ENCODE measurements at places on chromosomes 5 and 9. TPM values are rescaled to one million over a fixed set of nuclear protein-coding genes. Genes with fewer than 3 reads are reported as not detected.

The CYLC2 gene
- total RNA-seq: not detected

The ORM2 gene
- total RNA-seq: not detected

The ENTREP1 gene
- 0.38 TPM for total RNA-seq

The PCDHA12 gene
- 0.28 TPM for total RNA-seq

The PCDHGA12 gene
- 14.7 TPM for total RNA-seq

The ACSL6 gene
- under 0.01 TPM for total RNA-seq

The NSG2 gene
- under 0.01 TPM for total RNA-seq

The SPATA31C1 gene
- total RNA-seq: not detected

The GPBP1 gene
- total RNA-seq: 62.3 TPM

The IFT74 gene
- 17.8 TPM for total RNA-seq

The CCDC183 gene
- total RNA-seq: under 0.01 TPM

The P4HA2 gene
- 201 TPM for total RNA-seq

The IFNA21 gene
- total RNA-seq: not detected
